T-helper 2 cell treated with Interferon-gamma antibody and Interleukin-4, amounts not matched to agents 5 μg/mL and 100 μg/mL, for 36 hours (primary cell): ENCODE measurements at places on chromosomes 5 and 9.

- peaks cover 13% of the 10 kb centered on the region for H3K36me3 ChIP-seq
- H3K4me3 ChIP-seq = peak overlapping the region; percentile 53
- H3K4me1 ChIP-seq = peaks cover 54% of the 10 kb centered on the region
- H3K27ac ChIP-seq = peak overlapping the region; percentile 90
- peak; percentile 63 for DNase-seq
- H3K27me3 ChIP-seq = no peaks in the 10 kb centered on the region
Observed at GRCh38 chr9:88322906-88323566, 65.2 kb upstream of the SPIN1 start.

- H3K27ac ChIP-seq = no peak overlapping the region
- no peaks in the 10 kb centered on the region for H3K27me3 ChIP-seq
- DNase-seq = no peak
Observed at GRCh38 chr9:15778861-15779260, 226.0 kb downstream of the CCDC171 start.

GRCh38 chr9:91943478-91944470, 6.3 kb downstream of the ROR2 start:
- H3K4me3 ChIP-seq = no peak overlapping the region
- DNase-seq = no peak
- H3K4me1 ChIP-seq = no peaks in the 10 kb centered on the region
- H3K27me3 ChIP-seq = peaks cover 48% of the 10 kb centered on the region

DNA sequence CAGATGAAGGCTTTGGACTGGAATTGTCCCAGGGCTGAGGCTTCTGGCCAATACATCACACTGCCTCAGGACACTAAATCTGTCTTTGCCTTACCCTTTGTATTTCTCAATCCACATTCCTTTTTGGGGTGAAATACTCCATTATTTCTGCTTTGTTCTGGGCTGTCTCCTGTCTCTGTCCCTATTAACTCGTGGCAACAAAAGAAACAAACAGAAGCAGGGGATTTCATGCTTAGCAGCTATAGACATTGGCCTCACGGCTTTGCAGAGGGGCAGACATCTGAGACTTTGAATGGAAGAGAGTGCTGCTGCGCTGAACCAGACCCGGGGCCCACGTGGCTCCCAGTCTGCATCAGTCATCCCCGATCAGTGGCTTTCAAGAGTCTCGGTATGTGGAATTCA, 129.7 kb downstream of the ARL15 start:
- H3K4me1 ChIP-seq = peaks cover 3% of the 10 kb centered on the region
- H3K4me3 ChIP-seq = no peak overlapping the region
- H3K36me3 ChIP-seq = no peaks in the 10 kb centered on the region
- no peak for DNase-seq
- no peaks in the 10 kb centered on the region for H3K27me3 ChIP-seq
- no peak overlapping the region for H3K27ac ChIP-seq

- H3K36me3 ChIP-seq = no peaks in the 10 kb centered on the region
- H3K27me3 ChIP-seq = no peaks in the 10 kb centered on the region
- no peak overlapping the region for H3K27ac ChIP-seq
- H3K4me3 ChIP-seq = no peak overlapping the region
- peaks cover 2% of the 10 kb centered on the region for H3K4me1 ChIP-seq
Observed at GRCh38 chr5:143537056-143537455, 133.6 kb upstream of the NR3C1 start.

DNA sequence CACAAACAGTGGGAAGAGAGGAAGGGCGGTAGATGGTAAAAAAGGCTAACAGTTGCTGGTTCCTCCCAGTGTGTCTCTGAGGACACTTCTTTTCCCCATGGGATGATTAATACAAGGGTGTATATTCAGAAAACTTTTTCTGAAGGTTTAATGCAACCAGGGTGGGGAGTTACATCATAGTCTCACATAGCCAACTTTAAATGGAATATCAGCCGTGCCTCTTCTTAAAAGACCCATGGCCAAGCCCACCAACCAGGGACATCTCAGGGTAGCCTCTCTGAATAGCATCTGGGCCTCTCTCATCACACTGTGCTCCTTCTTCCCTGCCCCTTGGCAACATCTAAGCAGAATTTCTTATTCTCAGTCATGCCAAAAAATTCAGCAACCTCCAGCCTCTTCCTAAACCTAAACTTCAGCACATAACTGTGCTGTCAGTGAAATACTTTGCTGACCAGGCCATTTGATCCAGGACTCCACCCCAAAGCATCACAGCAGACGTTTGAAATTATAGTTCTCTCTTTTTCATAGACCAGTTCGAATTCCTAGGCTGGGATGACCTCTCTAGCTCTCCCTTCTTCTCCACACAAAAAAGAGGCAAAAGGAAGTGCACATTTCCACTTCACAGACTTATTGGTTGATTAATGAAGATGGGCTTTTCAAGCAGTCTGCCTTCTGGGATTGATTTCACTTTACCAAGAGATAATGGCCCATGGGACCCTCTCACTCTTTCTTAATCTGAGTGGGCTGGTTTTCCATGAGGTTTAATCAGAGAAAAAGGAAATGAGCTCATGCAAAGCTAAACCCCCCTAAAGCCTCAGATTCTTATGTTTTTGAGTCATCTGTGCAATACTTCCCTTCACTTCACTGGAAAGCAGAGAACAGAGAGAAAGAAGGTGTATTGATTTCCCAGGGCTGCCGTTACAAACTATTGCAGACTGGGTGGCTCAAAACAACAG, 85.1 kb upstream of the RAI14 start:
- H3K36me3 ChIP-seq = no peaks in the 10 kb centered on the region
- DNase-seq = no peak
- H3K27ac ChIP-seq = no peak overlapping the region
- H3K27me3 ChIP-seq = no peaks in the 10 kb centered on the region
- no peaks in the 10 kb centered on the region for H3K4me1 ChIP-seq

DNA sequence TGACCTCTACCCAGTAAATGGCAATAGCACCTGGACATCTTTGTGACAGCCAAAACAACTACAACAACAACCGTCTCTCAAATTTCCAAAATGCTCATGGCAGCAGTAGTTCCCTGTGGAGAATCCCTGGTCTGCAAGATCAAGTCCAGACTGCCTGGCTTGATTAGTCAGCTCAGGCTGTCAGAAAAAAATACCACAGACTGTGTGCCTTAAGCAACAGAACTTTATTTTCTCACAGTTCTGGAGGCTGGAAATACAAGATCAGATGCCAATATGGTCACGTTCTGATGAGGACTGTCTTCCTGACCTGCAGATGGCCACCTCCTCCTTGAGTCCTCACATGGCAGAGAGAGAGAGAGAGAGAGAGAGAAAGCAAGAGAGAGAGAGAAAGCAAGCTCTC, 52.3 kb upstream of the MOCS2 start:
- H3K4me3 ChIP-seq = no peak overlapping the region
- no peak overlapping the region for H3K27ac ChIP-seq
- no peak for DNase-seq
- H3K27me3 ChIP-seq = peaks cover 4% of the 10 kb centered on the region
- H3K36me3 ChIP-seq = no peaks in the 10 kb centered on the region
- no peaks in the 10 kb centered on the region for H3K4me1 ChIP-seq

- H3K4me3 ChIP-seq = no peak overlapping the region
- H3K36me3 ChIP-seq = no peaks in the 10 kb centered on the region
- no peaks in the 10 kb centered on the region for H3K4me1 ChIP-seq
- no peak overlapping the region for H3K27ac ChIP-seq
Observed at GRCh38 chr5:147156012-147156411, 78.8 kb upstream of the STK32A start.

- H3K27me3 ChIP-seq = no peaks in the 10 kb centered on the region
- no peaks in the 10 kb centered on the region for H3K36me3 ChIP-seq
- H3K4me3 ChIP-seq = no peak overlapping the region
- no peak for DNase-seq
- no peak overlapping the region for H3K27ac ChIP-seq
- no peaks in the 10 kb centered on the region for H3K4me1 ChIP-seq
Observed at GRCh38 chr5:9428272-9428671, 117.6 kb downstream of the SEMA5A start.

DNA sequence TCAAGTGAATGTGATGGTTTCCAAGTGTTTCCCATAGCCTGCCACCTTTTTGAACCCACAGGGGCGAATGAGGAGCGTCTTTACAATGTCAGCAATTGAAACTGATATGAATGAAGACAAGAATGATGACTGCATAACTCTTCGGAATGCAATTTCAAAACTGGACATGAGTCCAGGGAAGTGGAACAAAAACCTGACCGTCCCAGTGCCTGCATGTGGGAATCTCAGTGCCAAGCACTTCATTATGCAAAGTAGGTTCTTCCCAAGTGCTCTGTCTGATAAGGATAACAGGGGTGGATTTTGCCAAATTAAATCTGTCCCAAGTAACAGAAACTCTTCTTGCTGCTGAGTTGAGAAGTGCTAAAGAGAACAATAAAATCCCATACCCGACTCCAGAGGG, 243.8 kb upstream of the ADAMTS16 start:
- no peaks in the 10 kb centered on the region for H3K27me3 ChIP-seq
- H3K4me1 ChIP-seq = no peaks in the 10 kb centered on the region
- H3K36me3 ChIP-seq = no peaks in the 10 kb centered on the region
- no peak overlapping the region for H3K27ac ChIP-seq
- no peak for DNase-seq

- H3K36me3 ChIP-seq = no peaks in the 10 kb centered on the region
- DNase-seq = no peak
- no peak overlapping the region for H3K4me3 ChIP-seq
Observed at GRCh38 chr9:76311537-76311936, 82.7 kb downstream of the RFK start.

DNA sequence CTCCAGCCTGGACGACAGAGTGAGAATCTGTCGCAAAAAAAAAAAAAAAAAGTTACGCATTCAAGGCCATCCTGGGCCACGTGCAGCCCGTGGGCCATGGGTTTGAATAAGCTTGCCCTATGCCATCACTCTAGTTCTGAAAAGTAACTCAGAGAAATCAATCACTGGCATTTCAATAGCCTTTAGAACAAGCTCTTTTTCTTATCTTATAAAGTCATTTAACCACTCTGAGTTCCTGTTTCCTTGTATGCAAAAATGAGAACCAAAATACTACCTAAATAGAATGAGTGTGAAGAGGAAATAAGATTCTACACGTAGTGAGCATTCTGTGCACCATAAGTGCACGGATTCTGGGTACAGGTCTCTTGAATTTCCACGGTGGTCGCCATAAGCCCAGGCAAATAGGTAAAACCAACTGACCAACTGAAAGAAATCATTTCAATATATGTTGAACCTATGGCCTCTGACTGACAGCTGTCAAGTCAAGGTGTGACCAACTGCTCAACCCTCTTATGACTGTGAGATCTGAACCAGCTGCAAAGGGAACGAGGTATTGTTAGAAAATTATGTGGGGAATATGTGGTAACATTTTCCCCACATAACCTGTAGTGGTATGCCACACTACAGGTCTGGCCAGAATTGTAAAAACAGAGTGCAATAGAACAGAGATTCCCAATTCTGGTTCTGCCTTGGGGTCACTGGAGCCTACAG, 143.9 kb upstream of the LHFPL2 start:
- H3K4me1 ChIP-seq = peaks cover 17% of the 10 kb centered on the region
- H3K36me3 ChIP-seq = no peaks in the 10 kb centered on the region
- no peak for DNase-seq
- H3K27me3 ChIP-seq = no peaks in the 10 kb centered on the region
- no peak overlapping the region for H3K4me3 ChIP-seq
- H3K27ac ChIP-seq = no peak overlapping the region

DNA sequence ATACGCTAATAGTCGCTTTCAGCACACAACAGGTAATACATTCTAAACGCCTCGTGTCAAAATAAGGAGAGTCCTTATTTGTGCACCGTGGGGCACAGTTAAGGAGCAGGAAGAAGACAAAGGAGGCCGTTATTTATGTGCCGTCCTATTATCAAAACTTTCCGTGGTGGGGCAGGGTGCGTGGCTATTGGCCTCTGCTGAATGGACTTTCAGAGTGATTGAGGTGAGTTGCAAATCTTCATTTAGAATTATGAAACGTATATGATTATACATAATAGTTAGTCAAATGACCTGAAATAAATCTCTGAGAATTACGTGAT, 833 bp downstream of the C5orf24 start:
- DNase-seq = peak; percentile 30
- peaks cover 18% of the 10 kb centered on the region for H3K36me3 ChIP-seq
- peak overlapping the region; percentile 95 for H3K4me3 ChIP-seq
- peak overlapping the region; percentile 91 for H3K27ac ChIP-seq
- peaks cover 22% of the 10 kb centered on the region for H3K4me1 ChIP-seq
- H3K27me3 ChIP-seq = no peaks in the 10 kb centered on the region

DNA sequence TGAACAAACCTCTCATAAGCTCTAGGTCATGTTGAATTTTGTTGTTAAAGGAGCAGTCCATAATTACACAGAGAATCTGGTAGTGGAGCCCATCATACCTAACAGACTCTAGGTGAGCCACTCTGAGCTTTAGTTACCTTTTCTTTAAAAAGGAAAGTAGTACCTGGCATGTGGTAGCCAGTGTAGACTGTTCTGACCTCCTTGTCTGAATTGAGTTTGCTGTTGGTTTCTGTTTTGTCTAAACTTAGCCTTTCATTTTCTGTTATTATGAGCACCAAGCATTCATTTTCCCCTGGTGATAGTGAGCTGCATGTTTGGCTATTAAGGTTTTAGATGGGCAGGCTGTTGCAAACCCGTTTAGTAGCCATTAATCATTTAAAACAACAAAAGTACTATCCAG, 112.2 kb downstream of the MAST4 start:
- no peaks in the 10 kb centered on the region for H3K27me3 ChIP-seq
- no peak for DNase-seq
- H3K36me3 ChIP-seq = no peaks in the 10 kb centered on the region
